ENCODE measurements at places on chromosomes 3 and 15.

GRCh38 chr3:158452334-158452733 is 118.7 kb upstream of the MLF1 start:
- DNase-seq = no peak

DNA sequence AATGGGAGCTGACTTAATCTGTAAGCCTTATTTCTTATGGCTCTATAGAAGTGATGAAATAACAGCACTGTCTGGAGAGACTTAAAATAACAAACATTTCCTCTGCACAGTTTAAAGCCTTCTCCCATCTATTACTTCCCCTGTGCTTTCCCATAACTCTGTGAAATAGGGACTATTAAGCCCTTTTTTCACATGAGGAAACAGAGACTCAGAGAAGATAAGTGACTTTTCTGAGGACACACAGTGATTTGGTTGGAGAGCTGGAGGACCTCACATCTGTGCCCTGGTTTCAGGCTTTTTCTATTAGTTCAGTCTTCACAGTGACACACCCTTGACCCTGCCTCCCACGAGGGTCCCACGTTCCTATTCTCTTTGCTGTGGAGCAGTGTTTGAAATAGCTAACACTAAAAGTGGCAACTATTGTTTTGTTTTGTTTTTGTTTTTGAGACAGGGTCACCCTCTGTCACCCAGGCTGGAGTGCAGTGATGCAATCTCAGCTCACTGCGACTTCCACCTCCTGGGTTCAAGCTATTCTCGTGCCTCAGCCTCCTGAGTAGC is 82.9 kb downstream of the ST6GAL1 start:
- no peak for DNase-seq

- no peak for DNase-seq
Observed at GRCh38 chr3:141377377-141377776, 9.1 kb downstream of the ZBTB38 start.

DNA sequence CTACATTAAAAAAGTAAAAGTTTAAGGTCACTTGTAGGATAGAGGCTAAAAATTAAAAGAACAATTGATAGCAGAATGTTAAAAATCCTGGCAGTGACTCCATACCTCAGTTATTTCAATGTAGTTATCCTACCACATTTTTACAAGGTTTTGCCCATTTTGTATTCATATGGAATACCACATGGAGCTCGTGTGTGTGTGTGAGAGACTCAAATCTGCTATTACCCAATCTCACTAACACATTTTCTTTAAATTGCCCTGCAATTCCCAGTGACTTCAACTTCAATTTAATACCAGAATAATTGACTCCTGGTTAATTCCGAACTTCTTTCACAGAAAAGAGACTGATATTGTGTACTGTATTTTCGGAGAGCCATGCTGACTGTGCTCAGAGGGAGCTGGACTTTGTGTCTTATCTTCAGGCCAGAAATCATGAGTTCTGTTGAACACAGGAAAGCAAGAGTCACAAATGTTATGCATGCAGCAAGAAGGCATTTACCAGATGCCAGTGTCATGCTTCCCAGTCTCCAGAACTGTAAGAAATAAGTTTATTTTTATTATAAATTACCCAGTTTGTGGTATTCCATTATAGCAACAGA is 529.0 kb upstream of the NECTIN3 start:
- no peak for DNase-seq

- no peak for DNase-seq
Observed at GRCh38 chr3:96584066-96584465, 230.3 kb upstream of the EPHA6 start.

DNA sequence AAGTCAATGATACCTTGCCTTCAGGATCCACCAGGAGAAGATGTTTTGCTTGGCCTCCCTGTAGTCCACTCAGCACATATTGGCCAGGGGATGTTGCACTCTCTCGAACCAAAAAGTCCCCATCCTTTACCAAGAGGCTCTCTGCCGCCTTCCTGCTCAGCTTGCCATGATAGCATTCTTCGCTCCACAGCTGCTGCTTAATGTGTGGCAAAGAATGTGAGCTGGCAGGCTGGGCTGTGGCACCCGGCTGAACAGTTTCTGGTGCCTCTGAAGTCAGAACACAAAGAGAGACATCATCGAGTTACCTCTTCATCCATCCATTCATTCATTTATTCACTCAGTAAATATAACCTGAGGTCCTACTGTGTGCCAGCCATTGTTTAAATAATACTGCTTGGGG is 23.9 kb upstream of the CEP152 start:
- DNase-seq = no peak

- DNase-seq = no peak
Observed at GRCh38 chr15:99071091-99071680, 33.7 kb upstream of the SYNM start.

GRCh38 chr3:175512700-175513099 is 653.6 kb downstream of the NAALADL2 start:
- DNase-seq = no peak

- DNase-seq = no peak
Observed at GRCh38 chr3:42852441-42852840, 23.2 kb downstream of the CYP8B1 start.

DNA sequence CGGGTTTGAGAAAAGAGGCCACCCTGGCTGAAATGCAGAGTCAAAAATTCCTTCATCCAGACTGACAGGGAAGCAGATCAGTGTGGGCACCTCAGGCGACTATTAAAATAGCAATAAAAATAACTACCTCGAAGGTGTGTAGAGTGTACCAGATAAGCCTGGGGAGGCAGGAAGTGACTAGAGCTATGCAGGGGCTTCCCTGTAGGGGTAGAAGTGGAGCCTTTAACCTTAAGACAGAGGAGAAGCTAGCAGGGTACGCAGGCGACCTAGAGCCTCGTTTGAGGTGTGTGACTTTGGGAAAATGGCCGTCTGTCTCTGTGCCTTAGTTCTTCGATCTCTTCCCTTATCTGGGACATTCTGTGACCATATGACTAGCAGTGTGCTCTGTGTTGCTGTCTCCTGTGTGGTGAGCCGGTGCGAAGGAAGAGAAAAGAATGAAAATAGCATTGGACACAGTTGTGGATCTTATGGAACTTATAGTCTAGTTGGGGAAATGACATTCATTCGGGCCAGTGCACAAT is 17.6 kb downstream of the BHLHE40 start:
- no peak for DNase-seq

DNA sequence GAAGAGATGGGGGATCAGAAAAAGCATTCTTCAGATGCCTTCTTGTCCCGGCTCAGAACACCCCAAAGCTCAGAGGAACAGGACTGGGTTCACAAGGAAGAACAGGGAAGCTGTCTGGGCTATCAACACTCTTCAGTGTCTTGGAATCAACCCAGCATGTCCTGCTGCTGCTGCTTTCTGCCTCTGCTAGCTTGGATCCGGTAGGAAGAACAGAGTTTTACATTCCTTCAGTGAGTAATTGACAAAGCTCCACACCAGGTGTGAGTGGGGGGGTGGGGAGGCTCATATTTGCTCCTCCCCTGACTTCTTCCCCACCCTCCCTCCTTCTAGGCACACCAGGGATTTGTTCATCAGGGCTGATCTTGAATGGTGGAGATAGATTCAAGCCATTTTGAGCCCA is 13.1 kb upstream of the ETV5 start:
- no peak for DNase-seq

- no peak for DNase-seq
Observed at GRCh38 chr3:61802772-61803171, 241.4 kb downstream of the PTPRG start.

Data from stimulated activated CD4-positive, alpha-beta T cell treated with anti-CD3 and anti-CD28 coated beads, Interleukin-15, amount 100 ng/mL, for 48 hours (primary cell).